ENCODE measurements at places on chromosomes 5 and 9.

GRCh38 chr5:123220621-123221146 lies 131.6 kb downstream of the PRDM6 start:
- DNase-seq: no peak

DNA sequence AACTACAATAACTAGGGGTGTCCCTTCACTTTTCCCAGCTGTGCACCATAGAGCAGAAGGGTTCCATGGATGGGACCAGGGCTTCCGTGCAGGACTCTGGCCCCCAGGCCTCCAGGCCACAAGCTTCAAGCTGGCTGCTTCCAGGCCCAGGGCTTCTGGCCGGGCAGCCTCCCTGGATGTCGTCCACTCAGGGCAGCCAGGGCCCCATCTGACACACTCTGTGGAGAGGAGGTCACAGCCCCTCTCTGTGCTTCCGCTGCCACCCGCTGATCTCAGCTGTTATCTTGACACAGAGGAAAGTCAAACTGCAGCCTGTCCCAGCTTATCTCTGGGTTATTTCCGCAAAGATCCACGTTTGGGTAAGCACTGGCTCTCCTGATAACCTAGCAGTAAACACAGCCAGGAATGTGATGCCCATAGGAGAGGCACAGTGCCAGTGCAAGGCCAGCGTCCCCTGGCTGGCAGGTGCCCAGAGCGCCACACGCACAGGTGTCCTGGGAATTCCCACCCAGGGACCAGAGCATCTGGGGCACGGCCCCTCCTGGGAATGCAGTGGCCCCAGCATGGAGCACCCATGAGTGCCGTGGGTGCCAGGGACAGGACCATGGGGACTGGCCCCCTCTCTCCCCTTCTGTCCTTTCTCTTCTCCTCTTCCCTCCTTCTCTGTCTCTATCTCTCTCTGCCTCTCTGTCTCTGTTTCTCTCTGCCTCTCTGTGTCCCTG lies 15.6 kb upstream of the SLC6A19 start:
- no peak for DNase-seq

DNA sequence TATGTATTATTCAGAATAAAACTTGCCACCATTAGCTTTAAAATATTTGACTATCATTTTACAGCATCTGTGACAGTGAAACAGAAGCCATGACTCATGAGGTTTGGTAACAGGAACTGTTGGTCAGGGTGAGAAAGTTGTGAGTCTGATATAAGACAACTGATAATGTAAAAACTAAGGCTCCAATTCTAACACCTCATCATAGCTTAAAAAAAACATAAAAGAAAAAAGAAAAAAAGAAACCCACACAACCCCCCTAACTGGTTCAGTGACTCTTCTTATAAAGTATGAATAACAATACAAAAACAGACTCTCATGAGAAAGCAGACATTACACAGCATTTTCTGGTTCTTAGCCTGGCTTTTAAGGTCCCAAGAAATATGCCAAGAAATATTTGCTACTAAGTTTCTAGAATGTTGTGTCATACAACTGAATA lies 85.8 kb downstream of the MRPS27 start:
- peak; percentile 55 for DNase-seq

DNA sequence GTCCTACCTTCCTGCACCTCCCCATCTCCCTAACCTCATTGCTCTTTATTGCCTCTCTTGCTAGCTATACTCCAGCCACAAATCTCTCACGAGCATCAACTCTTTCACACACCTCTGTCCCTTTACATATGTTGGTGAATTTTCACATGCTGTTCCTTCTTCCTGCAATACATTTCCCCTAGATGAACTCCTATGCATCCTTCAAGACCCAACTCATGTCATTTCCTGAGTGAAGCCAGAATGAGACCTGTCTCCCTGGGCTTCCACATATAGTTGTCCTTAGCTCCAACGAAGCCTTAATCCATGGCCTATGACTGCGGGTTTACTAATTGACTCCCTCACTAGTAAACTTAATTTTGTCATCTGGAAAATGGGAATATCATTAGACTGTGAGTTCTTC lies 297.3 kb upstream of the PANK3 start:
- no peak for DNase-seq

DNA sequence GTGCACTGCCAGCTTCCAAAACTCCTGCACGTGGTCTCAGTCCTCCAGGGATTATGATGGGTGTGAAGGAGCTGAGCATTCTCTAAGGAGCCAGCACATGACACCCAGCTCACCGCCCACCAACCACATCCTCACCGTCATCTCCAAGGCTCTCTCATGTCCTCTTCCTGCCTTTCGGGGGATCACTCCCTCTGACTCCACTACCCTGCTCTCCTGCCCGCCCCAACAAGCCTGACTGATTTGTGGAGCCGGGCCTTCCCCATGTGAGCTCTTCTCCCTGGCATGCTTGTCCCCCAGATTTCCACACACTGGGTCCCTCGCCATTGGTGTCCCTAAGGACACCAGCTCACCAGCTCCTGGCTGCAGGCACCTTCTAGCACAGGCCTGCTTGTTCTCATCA lies 1.9 kb downstream of the ABO start:
- no peak for DNase-seq

DNA sequence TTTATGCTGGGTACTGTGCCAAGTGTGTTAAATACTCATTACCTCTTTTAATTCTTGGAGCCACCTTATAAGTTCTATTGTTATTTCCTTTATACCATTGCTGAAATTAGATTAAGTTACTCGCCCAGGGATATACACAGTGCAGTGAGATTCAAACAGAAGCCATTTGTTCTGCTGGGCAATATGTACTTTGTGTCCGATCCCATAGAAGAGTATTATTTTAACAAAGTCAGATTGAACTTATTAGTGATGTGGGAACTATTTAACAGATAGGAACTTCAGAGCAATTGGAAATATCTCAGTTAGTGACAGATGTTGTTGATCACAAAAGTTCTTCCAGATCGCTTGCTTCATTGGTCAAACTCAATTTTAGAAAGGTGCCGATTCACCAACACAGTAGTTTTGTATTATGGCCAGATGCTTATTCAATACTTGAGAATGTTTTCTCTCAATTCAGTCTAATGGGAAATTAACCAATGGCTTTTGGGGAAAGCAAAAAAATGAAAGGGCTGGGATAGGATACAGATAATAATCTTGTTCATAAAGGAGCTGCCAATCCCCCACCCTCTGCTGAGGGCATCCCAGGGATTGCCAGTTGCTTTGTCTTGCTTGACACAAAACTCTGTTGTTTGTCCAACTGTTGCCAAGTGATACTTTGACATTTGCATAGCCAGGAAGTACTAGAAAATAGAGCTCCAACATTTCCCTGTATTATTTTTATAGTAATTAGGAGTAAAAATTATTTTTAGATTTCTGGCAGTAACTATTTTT lies 94.8 kb upstream of the SEMA6A start:
- no peak for DNase-seq

- DNase-seq: no peak
Measured at GRCh38 chr9:134929193-134930158, 11.8 kb upstream of the FCN1 start.

GRCh38 chr5:1536871-1537602 lies 13.3 kb upstream of the LPCAT1 start:
- no peak for DNase-seq

DNA sequence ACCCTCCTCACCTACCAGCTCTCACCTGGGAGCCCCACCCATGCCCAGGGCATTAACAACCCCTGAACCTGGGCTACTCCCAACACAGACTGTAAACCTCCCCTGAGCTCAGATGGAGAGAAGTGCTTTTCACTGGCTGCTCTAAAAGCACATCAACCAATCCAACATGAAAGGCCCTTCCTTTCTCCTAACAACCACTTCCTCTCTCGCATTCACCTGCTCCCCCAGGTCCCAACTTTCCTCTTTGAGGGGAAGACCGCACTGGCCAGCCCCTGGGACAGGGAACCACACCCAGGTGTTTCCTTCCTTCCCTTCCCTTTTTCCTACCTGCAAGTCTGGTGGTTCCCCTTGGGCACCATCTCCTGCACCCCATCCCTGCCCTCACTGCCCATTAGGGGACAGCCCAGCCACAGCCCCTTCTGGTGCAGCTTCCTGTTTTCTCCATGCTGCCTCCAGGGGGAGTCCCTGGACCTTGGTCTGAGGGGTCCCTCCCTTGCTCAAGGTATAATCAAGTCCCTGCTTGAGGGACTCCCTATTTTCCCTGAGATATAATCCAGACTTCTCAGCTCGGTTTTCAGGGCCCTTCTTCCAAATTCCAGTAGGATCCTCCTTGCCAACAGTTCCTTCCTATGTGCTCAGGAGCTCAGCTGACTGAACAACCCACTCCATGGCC lies 30.5 kb upstream of the DAB2IP start:
- DNase-seq: peak; percentile 16

- no peak for DNase-seq
Measured at GRCh38 chr9:128819716-128820664, 1.7 kb downstream of the ENDOG start.

All from kidney glomerular epithelial cell (primary cell).